ENCODE measurements at places on chromosomes 5 and 9.

GRCh38 chr5:122391621-122392020, 79.6 kb downstream of the SNCAIP start:
- H3K4me1 ChIP-seq = no peaks in the 10 kb centered on the region
- no peak for DNase-seq
- H3K36me3 ChIP-seq = no peaks in the 10 kb centered on the region

DNA sequence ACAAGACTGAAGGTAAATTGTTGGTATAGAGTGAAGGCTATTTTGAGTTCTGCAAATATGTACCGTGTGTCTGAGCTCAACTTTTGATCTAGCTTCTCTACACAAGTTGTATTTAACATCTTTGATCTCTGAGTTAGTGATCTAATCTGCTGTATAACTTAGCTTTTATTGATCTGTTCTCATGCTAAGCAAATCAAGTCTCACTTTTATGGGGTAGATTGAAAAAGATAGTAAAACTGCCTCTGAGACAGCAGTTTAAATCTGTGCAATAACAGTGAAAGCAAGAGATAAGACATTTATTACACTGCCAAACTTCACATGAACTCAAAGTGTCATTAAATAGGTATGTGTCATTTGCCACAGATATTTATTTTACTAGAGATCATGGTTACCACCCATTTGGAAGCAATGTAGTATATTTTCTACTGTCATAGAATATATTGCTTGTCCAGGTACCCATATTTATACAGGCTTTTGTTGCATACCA, 477.3 kb downstream of the ISL1 start:
- H3K4me1 ChIP-seq = no peaks in the 10 kb centered on the region
- H3K36me3 ChIP-seq = no peaks in the 10 kb centered on the region
- H3K27me3 ChIP-seq = no peaks in the 10 kb centered on the region
- no peak for DNase-seq
- no peak overlapping the region for H3K4me3 ChIP-seq

GRCh38 chr9:98656511-98656910, 52.2 kb downstream of the GABBR2 start:
- no peak overlapping the region for H3K4me3 ChIP-seq
- peaks cover 10% of the 10 kb centered on the region for H3K4me1 ChIP-seq
- H3K36me3 ChIP-seq = no peaks in the 10 kb centered on the region
- peaks cover 5% of the 10 kb centered on the region for H3K27me3 ChIP-seq
- no peak overlapping the region for H3K27ac ChIP-seq
- no peak for DNase-seq

DNA sequence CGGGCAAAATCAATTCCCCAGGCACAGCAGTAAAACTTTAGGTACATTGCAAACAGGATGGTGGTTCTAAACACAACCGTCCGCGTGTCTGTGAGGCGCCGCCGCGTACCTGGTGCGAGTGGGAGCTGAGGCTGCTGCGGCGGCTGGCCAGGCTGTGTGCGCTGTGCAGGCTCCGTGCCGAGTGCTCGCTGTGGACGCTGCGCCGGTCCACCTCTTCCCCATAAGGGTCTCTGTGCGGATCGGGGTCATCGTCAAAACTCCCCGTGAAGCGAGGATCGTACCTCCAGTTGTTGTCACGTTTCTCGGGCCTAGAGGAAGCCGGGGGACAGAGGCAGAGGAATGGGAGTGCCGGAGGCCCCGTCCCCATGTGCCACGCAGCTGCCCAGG, 16.7 kb downstream of the SEC16A start:
- H3K27me3 ChIP-seq = no peaks in the 10 kb centered on the region
- H3K4me1 ChIP-seq = no peaks in the 10 kb centered on the region
- no peak overlapping the region for H3K4me3 ChIP-seq
- H3K27ac ChIP-seq = no peak overlapping the region

- H3K27me3 ChIP-seq = no peaks in the 10 kb centered on the region
- no peaks in the 10 kb centered on the region for H3K36me3 ChIP-seq
- H3K27ac ChIP-seq = no peak overlapping the region
These were observed 96.1 kb upstream of the NFIL3 start for GRCh38 chr9:91519520-91520277.

- DNase-seq = no peak
- no peaks in the 10 kb centered on the region for H3K36me3 ChIP-seq
- H3K27ac ChIP-seq = no peak overlapping the region
- no peaks in the 10 kb centered on the region for H3K4me1 ChIP-seq
These were observed 306.7 kb downstream of the PDE4D start for GRCh38 chr5:59586841-59587240.

GRCh38 chr5:76920491-76920890, 32.4 kb upstream of the CRHBP start:
- no peak overlapping the region for H3K27ac ChIP-seq
- H3K27me3 ChIP-seq = peaks cover 16% of the 10 kb centered on the region
- H3K4me1 ChIP-seq = no peaks in the 10 kb centered on the region
- DNase-seq = no peak
- H3K36me3 ChIP-seq = no peaks in the 10 kb centered on the region
- H3K4me3 ChIP-seq = no peak overlapping the region
